HFFc6 (cell line): ENCODE measurements at places on chromosomes 7 and 10. TPM values are rescaled to one million over a fixed set of nuclear protein-coding genes. Genes with fewer than 3 reads are reported as not detected.
A peak's percentile ranks its signal among the peaks of the same experiment; 100 is the strongest.

HGF gene
- total RNA-seq = 0.71 to 5.7 TPM (median 0.78 TPM) in 3 replicates

- no peak overlapping the region for H3K27ac ChIP-seq
- no peaks in the 10 kb centered on the region for H3K4me1 ChIP-seq
- H3K4me3 ChIP-seq = no peak overlapping the region
- no peak for DNase-seq
- peaks cover 11% of the 10 kb centered on the region for H3K27me3 ChIP-seq
Observed at GRCh38 chr10:26621243-26621888, 76.1 kb upstream of the PDSS1 start.

GRCh38 chr7:155349601-155350331, 52.1 kb downstream of the INSIG1 start:
- H3K27me3 ChIP-seq = peaks cover 8% of the 10 kb centered on the region
- H3K4me3 ChIP-seq = no peak overlapping the region
- no peaks in the 10 kb centered on the region for H3K36me3 ChIP-seq
- H3K4me1 ChIP-seq = peaks cover 5% of the 10 kb centered on the region
- no peak overlapping the region for H3K27ac ChIP-seq
- DNase-seq = no peak

- no peaks in the 10 kb centered on the region for H3K36me3 ChIP-seq
- peaks cover 6% of the 10 kb centered on the region for H3K27me3 ChIP-seq
- DNase-seq = no peak
- H3K4me3 ChIP-seq = no peak overlapping the region
Observed at GRCh38 chr7:3998060-3998459, 684.0 kb upstream of the FOXK1 start.

- no peak overlapping the region for H3K27ac ChIP-seq
- H3K4me1 ChIP-seq = peaks cover 5% of the 10 kb centered on the region; the same call in 1 of the 2 replicates
- H3K27me3 ChIP-seq = no peaks in the 10 kb centered on the region
- DNase-seq = peak; percentile 10
- H3K4me3 ChIP-seq = no peak overlapping the region; the same call in 1 of the 2 replicates
- no peaks in the 10 kb centered on the region for H3K36me3 ChIP-seq
Observed at GRCh38 chr10:9239298-9239697, 1184.8 kb downstream of the GATA3 start.

GRCh38 chr10:92662848-92663247, 26.9 kb upstream of the HHEX start:
- H3K36me3 ChIP-seq = peaks cover 15% of the 10 kb centered on the region
- no peak for DNase-seq
- H3K4me3 ChIP-seq = no peak overlapping the region
- H3K4me1 ChIP-seq = no peaks in the 10 kb centered on the region
- no peaks in the 10 kb centered on the region for H3K27me3 ChIP-seq

DNA sequence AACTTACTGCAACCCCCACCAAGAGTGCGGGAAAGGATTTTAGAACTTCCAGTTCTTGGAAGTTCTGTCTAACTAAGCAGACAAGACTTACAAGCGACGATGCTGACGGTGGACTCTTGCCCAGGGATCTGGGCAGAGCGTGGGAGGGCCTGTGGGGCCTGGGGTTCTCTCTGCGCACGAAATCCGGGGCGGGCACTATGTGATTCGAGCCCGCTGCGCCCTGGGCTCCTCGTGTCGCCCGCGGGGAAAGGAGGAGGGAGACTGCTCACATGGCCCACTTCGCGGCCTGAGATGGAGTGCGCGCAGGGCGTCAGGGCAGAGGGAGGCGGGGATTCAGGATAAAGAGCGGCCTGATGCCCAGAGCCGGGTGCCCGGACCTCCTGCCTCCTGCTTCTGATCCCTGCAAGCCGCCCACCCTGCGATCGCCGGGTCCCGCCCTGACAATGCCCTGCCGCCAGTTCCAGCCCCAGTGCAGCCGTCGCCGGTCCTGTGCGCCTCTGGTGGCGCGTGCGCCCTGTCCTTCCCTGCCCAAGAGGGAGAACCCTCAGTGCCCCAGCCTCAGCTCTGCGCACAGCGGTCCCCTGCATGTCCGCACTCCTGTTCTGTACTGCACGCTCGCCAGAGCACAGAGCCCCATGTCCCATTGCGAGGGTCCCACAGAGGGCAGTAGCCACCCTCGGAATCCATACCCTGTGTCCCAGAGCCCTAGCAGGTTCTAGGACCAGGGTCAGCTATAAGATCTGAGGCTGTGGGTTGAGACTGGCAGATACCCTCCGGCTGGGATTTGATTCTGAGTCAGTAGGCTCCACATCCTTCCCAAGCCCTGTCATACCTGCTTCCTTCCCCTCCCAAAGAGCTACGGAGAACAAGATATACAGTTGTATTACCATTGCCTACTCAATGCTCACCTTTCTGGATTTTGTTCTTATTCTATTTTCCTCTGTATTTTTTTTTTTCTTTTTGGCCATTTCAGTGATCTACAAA, 99.4 kb upstream of the TMEM106B start:
- H3K27ac ChIP-seq = no peak overlapping the region
- no peaks in the 10 kb centered on the region for H3K4me1 ChIP-seq
- H3K4me3 ChIP-seq = no peak overlapping the region
- no peak for DNase-seq
- no peaks in the 10 kb centered on the region for H3K36me3 ChIP-seq

ASIC3 gene
- total RNA-seq = 0.54 to 0.94 TPM (median 0.76 TPM) in 3 replicates

- no peaks in the 10 kb centered on the region for H3K36me3 ChIP-seq
- no peaks in the 10 kb centered on the region for H3K27me3 ChIP-seq
- no peak overlapping the region for H3K27ac ChIP-seq
- H3K4me1 ChIP-seq = peaks cover 23% of the 10 kb centered on the region
Observed at GRCh38 chr10:61503051-61503450, 49.9 kb upstream of the TMEM26 start.

DNA sequence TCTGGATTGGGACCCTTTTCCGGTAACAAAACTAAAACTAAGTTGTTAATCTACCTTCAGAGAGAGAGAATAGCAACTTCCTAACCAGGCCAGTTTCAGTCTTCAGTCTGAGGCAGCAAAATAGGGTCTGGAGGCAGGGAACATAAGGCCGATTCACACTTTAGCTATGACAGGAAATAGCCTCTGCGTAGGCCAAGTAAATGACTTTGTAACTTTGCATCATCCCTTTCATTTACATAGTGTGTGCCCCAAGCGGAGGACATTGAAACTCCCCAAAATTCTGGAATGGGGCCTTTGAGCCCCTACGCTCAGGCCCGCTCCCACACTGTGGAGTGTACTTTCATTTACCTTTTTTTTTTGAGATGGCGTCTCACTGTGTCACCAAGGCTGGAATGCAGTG, 1.7 kb upstream of the UPP1 start:
- peaks cover 85% of the 10 kb centered on the region for H3K4me1 ChIP-seq
- H3K27me3 ChIP-seq = peaks cover 5% of the 10 kb centered on the region
- peaks cover 21% of the 10 kb centered on the region for H3K36me3 ChIP-seq
- DNase-seq = peak; percentile 78
- peak overlapping the region; percentile 95 for H3K27ac ChIP-seq

DNA sequence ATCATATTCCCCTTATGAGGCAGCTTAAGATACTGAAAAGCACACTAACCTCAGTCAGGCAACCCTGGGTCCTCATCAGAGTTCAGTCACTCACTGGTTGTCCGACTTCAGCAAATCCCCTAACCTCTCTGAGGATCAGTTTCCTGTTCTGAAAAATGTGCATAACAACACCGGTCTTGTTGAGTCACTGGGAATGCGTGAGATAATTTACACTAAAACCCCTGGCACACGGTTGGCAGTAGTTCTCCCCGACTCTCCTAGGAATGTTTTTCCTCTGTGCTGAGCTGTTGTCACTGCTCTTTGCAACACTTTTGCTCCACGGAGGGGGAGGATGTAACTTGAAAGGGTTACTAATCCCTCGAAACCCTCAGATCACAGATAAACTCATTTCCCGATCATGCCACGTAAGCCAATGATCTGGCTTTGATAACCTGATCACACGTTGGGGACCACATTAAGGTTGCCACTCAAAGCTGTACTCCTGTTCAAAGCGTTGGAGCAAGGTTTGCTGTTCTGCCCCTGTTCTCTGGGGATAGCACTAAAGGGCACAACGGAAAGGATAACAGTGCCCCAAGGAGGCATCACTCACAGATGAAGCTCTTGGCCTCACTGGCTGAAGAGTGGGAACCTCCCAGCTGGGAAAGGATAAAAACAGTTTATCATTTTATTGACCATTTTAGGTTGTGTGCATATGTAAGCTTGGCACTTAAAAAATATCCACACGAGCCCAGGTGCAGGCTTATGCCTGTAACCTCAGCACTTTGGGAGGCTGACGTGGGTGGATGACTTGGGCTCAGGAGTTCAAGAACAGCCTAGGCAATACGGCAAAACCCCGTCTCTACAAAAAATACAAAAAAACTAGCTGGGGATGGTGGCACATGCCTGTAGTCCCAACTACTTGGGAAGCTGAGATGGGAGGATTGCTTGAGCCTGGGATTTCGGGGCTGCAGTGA, 5.0 kb upstream of the RBM17 start:
- no peaks in the 10 kb centered on the region for H3K36me3 ChIP-seq
- peak overlapping the region; percentile 21 for H3K4me3 ChIP-seq
- no peak overlapping the region for H3K27ac ChIP-seq
- peaks cover 29% of the 10 kb centered on the region for H3K27me3 ChIP-seq

DNA sequence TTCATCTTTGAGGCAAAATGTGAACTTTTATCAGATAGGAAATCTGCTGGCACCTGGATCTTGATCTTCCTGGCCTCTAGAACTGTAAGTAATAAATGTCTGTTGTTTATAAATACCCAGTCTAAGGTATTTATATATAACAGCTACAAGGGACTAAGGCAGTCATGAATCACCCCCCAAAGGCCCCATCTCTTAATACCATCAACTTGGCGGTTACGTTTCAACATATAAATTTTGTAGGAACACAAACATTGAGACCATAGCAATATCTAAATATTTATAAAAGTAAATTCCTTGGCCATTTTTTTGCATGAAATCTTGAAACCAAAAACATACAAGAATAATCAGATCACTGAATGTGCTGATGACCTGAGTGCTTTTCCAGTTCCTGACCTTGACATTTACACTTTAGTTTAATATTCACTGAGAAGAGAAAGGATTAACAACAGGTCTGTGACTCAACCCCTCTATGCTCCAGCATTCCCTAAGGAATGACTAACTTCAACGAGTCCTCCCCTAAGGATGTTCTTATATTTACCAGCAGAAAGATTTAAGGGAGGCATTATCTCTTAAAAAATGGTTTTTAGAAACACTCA, 1438.5 kb upstream of the CELF2 start:
- DNase-seq = no peak
- no peak overlapping the region for H3K4me3 ChIP-seq
- no peaks in the 10 kb centered on the region for H3K4me1 ChIP-seq
- H3K27ac ChIP-seq = no peak overlapping the region

- peaks cover 44% of the 10 kb centered on the region for H3K4me1 ChIP-seq
- H3K27me3 ChIP-seq = no peaks in the 10 kb centered on the region
- no peak overlapping the region for H3K27ac ChIP-seq
- H3K36me3 ChIP-seq = 0 out of 2 replicates have a peak, but pooled peaks cover 5% of the 10 kb centered on the region
Observed at GRCh38 chr7:106279425-106280197, 5.2 kb downstream of the NAMPT start.

BCL7B gene
- total RNA-seq = 50.4 to 56.8 TPM (median 55.7 TPM) in 3 replicates

DNA sequence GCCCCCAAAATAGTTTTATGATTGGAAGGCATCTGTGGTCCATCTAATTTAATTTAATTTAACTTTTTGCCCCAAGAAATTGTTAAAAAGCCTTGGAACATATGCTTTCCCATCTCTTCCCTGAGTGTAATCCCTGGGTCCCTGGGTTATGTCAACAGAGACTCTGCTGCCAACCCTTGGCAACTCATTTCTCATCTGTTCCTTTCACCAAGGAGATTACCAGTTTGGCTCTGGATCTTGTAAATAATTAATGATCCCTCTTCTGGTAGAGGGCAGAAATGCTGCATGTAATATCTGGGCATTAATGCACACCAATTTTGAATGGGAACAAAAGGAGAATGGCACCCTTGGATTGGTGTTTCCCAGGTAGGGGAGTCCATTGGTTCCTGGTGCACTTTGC, 514.2 kb downstream of the CCSER2 start:
- DNase-seq = no peak
- H3K4me3 ChIP-seq = no peak overlapping the region
- no peaks in the 10 kb centered on the region for H3K36me3 ChIP-seq
- H3K4me1 ChIP-seq = no peaks in the 10 kb centered on the region

DNA sequence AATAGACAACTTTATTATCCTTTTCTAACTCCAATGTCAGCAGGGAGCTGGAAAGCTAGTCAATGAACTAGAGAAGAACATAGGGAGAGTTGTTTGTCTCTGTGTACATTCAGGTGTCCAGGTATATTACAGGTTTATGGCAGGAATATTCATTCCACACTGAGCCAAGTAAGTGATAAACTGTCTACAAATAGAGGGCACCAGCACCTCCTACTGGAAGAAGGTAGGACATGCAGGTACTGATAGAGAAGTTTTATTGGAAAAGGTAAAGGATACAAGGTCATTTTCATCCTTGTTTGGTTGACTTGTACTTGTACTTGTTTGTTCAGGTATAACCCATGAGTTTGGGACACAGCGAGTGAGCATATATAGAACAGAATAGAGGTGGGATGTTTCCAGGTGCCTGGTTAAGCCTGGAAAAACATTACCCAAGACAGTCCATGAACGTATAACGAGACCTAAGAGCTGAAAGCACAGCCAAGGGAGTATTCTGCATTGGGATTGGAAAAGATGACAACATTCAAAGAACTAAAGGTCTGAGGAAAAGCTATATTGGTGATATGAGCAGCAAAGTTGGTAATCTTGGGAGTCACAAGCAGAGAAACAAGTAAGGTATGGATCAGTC, 61.4 kb upstream of the PPP1R3C start:
- H3K4me1 ChIP-seq = peaks cover 18% of the 10 kb centered on the region
- no peaks in the 10 kb centered on the region; the same call in none of the 2 replicates for H3K27me3 ChIP-seq
- no peaks in the 10 kb centered on the region for H3K36me3 ChIP-seq
- peak; percentile 21 for DNase-seq

DNA sequence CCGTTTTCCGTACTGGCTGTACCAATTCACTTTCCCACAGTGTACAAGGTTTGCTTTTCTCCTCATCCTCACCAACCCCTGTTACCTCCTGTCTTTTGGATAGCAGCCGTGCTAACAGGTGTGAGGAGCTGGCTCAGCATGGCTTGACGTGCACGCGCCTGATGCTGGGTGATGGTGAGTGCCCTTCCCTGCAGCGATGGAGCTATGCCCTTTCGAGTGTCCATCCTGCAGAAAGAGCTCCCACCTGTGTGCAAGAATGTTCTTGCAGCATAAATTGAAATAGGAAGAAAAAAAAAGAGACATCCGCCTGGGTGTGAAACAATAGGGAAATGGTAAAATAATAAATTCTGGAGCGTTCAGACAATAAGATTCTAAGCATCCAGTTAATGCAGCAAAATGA, 9.5 kb upstream of the UBE3C start:
- H3K27ac ChIP-seq = no peak overlapping the region
- H3K4me3 ChIP-seq = no peak overlapping the region
- DNase-seq = no peak
- no peaks in the 10 kb centered on the region for H3K36me3 ChIP-seq
